ENCODE measurements at places on chromosomes 13 and 19.

- no peak for DNase-seq
Observed at GRCh38 chr13:100881291-100881864, 206.8 kb upstream of the TMTC4 start.

DNA sequence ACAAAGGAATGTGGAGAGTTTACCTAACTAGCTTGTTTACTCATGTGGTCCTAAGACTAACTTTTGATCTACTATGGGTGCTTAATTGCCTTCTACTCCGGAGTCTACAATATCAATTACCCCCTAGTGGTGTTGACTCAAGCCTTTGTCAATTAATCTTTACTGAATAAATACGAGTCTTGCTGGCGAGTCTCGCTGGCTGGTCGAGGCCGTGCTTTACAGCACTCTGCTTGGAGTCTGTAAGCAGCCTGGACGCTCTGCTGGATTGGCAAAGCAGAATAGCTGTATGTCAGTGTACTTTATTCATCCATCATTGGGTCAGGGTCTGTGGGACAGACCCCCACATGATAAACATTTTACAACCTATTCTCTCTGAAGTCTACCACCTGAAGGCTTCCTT, 9.9 kb upstream of the SPART start:
- DNase-seq: no peak

GRCh38 chr13:96428911-96429310, 339.0 kb downstream of the HS6ST3 start:
- DNase-seq: no peak

DNA sequence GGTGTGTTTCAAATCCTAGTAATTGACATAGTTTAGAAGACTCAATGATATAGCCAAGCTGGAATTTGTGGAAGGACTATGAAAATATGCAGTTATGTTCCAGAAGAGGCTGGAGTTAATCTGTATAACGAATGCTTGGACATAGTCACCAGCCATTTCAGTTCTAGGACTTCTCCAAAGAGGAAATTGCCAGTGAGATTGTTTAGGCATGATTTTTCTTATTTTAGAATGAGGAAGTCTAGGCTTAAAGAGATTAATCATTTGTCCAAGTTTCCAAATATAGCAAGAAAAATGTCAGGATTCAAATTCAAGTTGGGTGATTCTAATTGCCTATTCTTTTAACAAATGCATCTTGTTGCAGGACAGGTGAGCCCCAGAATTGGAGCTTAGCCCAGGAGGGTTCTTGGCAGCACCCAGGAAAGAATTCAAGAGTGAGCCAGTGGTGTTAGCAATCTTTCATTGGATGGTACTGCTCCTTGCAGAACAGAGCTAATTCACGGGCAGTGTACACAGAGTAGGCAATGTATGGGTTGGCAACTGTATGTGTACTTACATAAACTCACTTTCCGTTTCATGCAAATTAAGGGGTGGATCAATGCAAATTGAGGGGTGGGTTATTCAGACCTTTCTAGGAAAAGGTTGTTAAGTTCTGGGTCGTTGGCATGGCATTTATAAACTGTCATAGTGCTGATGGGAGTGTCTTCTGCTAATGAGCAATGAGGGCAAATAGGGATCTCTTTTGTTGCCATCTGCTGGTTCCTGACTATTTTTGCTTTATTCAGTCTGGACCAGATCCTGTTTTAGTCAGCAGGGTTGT, 763.1 kb upstream of the SLITRK1 start:
- DNase-seq: no peak

GRCh38 chr19:31390711-31391110, 41.5 kb upstream of the TSHZ3 start:
- no peak for DNase-seq

GRCh38 chr13:28750187-28751045, 31.6 kb upstream of the SLC46A3 start:
- no peak for DNase-seq

GRCh38 chr19:16920816-16921529, 32.2 kb downstream of the F2RL3 start:
- no peak for DNase-seq

GRCh38 chr19:56348289-56348877, 33.7 kb upstream of the ZSCAN5A start:
- DNase-seq: no peak
